ENCODE measurements at places on chromosomes 13 and 19.

DNA sequence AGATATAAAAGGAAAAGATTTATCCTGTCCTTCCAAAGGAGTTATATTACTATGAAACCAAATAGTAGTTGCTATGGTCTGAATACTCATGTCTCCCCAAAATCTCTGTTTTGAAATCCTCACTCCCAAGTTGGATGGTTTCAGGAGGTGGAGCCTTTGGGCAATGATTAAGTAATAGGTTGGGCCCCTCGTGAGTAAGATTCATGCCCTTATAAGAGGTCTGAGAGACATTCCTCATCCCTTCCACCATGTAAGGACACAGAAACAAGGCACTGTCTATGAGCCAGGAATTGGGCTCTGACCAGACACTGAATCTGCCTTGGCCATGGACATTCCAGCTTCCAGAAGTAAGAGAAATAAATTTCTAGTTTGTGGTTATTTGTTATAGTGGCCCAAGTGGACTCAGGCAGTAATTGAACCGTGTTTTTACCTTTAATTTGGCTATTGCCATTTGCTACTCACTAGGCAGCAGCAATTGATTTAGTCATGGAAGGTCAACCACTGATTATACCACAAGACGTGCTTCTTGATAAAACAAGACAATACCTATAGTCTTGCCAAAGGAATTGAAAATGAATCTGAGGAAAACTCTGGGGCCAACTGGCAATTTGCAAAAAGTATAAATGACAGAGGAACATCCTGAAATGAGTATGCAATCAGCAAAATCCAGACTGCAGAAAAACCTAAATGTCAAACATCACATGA, 717.4 kb upstream of the SPRY2 start:
- no peak for DNase-seq

DNA sequence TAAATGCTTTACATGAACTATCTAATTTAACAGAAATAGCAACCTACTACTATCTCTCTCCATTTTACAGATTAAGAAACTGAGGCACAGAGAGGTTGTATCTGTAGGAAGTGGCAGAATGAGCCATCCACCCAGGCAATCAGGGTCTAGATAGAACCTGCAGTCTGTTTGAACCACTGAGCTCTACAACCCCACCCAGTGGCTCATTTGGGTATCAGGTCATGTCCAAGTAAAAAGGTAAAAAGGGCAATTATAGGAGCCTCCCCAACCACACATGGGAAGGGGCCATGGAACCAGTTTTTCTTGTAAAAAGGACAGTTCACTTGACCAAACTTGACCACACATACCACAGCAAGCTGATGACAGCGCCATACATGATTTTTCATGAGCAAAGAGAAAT, 92.9 kb upstream of the SGCG start:
- peak; percentile 56 for DNase-seq

GRCh38 chr19:21698215-21698614, 69.2 kb downstream of the ZNF100 start:
- DNase-seq: peak; percentile 69

DNA sequence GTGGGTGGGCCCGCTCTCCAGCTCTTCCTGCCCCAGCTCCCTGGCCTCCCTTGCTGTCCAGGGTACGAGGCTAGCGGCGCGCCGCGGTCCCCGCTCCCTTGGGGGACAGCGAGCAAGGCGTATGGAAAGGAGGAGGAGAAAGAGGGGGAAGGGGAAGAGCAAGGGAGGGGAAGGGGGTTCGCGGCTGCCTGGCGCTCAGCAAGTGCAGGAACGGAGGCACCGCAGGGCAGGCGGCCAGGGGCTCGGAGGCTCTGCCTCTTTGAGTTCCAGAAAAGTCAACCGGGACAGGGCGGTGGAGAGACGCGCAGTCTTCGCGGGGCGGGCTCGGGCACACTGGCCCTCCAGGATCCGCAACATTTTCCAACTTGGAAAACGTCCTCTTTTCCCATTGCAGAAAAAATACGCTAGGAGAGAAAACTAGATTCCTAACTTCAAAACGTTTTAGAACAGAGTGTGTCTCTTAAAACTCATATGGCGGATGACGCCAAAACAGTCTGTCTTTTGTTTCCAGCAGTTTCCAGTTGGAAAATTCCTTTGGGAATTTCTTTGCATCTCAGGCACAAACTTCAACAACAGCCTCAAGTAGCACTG, 23.1 kb upstream of the TNFRSF19 start:
- DNase-seq: no peak

DNA sequence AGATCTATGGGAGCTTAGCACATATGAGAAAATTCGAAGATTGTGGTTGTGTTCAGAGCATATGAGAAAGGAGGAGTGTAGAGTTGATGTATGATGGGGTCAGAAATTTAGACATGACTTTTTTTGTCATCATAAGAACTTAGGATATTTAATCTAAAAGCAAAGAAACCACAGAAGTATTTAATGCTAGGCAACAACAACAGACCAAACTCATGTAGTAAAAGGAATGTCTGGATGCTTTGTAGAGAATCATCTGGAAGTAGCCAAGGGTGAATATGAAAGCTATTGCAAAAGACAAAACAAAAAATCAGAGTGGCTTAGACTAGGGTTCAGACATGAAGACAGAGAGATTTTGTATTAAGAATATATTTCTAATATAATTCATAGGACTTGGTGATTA, 190.3 kb downstream of the SLITRK1 start:
- no peak for DNase-seq

DNA sequence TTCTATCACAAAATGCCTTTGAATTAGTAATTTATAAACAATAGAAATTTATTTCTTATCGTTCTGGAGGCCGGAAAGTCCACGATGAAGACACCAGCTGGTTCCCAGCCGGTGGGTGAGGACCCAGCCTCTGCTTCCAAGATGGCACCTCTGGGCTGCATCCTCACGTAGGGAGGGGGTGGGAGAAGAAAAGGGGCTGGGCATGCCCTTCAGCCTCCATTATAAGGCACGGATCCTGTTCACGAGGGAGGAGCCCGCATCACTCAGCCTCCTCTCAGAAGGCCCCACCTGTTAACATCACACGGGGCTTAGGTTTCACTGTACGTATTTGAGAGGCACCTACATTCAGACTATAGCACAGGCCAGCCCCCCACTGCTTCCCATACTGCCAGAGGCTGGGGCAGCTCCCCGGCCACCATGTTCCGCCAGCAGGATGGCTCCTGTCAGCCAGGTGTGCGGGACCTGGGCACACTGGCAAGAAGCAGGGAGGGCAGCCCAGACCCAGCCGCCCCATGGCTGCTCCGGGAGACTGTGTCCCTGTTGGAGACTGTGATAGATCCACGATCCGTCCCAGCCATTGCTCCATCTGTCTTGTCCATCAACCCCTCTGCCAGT, 131.6 kb downstream of the SOX1 start:
- DNase-seq: no peak

DNA sequence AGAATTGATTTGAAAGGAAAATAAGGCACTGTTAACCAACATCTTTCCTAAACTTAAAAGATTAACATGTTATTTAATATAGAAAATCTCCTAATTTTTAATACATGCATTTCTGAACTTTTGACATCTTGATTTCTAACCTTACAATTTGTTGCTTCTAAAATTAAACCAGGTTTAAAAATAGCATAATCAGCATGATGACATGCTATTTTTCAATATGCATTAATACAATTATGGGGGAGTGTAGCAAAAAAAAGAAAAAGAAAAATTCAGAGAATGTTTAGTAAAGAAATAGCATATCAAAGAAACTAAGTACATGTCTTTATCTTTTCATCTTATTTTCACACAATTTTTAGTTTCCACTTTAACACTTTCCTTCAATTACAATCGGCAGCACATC, 98.7 kb downstream of the PCDH9 start:
- no peak for DNase-seq

DNA sequence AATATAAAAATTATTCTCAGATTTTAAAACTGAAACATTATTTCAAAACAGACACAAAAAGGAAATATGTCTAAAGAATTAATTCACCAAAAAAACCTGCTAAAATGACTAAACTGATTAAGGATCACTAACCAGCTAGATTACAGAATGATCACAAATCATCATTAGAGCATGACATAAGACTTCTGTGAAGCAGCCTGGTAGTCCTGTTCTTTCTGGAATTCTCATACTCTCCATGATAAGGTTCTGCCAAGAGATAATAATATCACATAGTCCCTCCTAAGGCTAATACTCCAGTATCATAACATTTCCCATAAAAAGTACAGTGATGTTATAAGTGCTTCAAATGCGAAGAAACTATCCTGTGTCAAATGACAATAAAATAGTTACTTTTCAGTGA, 1814.9 kb downstream of the SLITRK5 start:
- no peak for DNase-seq

- no peak for DNase-seq
Observed at GRCh38 chr19:41355802-41356201, 2.1 kb upstream of the TGFB1 start.

DNA sequence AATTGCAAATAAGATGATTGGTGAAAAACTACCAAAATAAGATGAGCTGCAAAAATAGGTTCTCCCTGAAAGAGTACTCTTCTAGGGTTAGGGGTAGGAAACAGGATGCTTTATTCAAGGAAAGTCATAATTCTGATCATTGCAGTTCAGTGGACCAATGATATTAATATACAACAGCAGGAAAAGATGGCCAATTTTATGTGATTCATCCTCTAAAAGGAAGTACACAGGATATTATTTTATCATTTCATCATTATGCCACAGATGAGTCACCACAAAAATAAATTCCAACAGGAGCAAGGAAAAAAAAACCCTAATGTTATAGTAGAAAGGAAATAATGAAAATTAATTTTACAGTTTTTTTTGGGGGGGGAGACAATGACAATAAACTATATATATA, 205.0 kb downstream of the NALCN start:
- DNase-seq: no peak

- DNase-seq: no peak
Observed at GRCh38 chr13:83414393-83414792, 467.9 kb downstream of the SLITRK1 start.

Data from suppressor macrophage (primary cell).